CD4-positive, CD25-positive, alpha-beta regulatory T cell (primary cell): ENCODE measurements at places on chromosomes 2 and 18. TPM values are rescaled to one million over a fixed set of nuclear protein-coding genes. Genes with fewer than 3 reads are reported as not detected.

The MAP3K19 gene
- polyA plus RNA-seq, result not detected

The SEMA4F gene
- polyA plus RNA-seq, result 7.7 TPM

The CYP26B1 gene
- polyA plus RNA-seq, result not detected

The SMPD4 gene
- 32.5 TPM for polyA plus RNA-seq

The SOX11 gene
- not detected for polyA plus RNA-seq

The AKAIN1 gene
- polyA plus RNA-seq, result not detected

The DNAH7 gene
- not detected for polyA plus RNA-seq

The EVA1A gene
- polyA plus RNA-seq, result not detected

The YES1 gene
- 0.80 TPM for polyA plus RNA-seq

The CYP1B1 gene
- not detected for polyA plus RNA-seq

The MYO5B gene
- polyA plus RNA-seq, result not detected

The ZNF804A gene
- polyA plus RNA-seq, result not detected

The GALNT13 gene
- polyA plus RNA-seq, result not detected

The CLEC4F gene
- not detected for polyA plus RNA-seq

The TMEM178A gene
- not detected for polyA plus RNA-seq

The ALPP gene
- not detected for polyA plus RNA-seq

The PLGLB1 gene
- 1.3 TPM for polyA plus RNA-seq

The STAT4 gene
- 31.2 TPM for polyA plus RNA-seq

The AP1S3 gene
- polyA plus RNA-seq, result 0.88 TPM

The ADRA2B gene
- not detected for polyA plus RNA-seq

The GDF7 gene
- 0.12 TPM for polyA plus RNA-seq

The UGT1A10 gene
- not detected for polyA plus RNA-seq

The TSGA10 gene
- polyA plus RNA-seq, result 9.1 TPM

The MEP1B gene
- not detected for polyA plus RNA-seq

The ANKRD30BL gene
- polyA plus RNA-seq, result not detected

The ASXL3 gene
- polyA plus RNA-seq, result not detected

The NXPH2 gene
- polyA plus RNA-seq, result not detected

The HOXD8 gene
- not detected for polyA plus RNA-seq

The DPP4 gene
- 29.5 TPM for polyA plus RNA-seq

The RNU2-63P gene
- polyA plus RNA-seq, result 6.3 TPM

The SPHKAP gene
- not detected for polyA plus RNA-seq

The SLC66A3 gene
- polyA plus RNA-seq, result 93.1 TPM

The PAPOLG gene
- 15.7 TPM for polyA plus RNA-seq

The FOXI3 gene
- not detected for polyA plus RNA-seq

The ZSWIM2 gene
- not detected for polyA plus RNA-seq

The TTR gene
- polyA plus RNA-seq, result not detected

The POLR1A gene
- 3.0 TPM for polyA plus RNA-seq

The ANKRD30B gene
- polyA plus RNA-seq, result not detected

The AGXT gene
- not detected for polyA plus RNA-seq

The PAX8 gene
- not detected for polyA plus RNA-seq

The NETO1 gene
- polyA plus RNA-seq, result not detected

The PLCL1 gene
- polyA plus RNA-seq, result 21.3 TPM

The SUMO1 gene
- polyA plus RNA-seq, result 173 TPM

The KIF1A gene
- polyA plus RNA-seq, result not detected

The GATA6 gene
- not detected for polyA plus RNA-seq

The ZFP36L2 gene
- 135 TPM for polyA plus RNA-seq

The C2orf80 gene
- not detected for polyA plus RNA-seq

The SULT1C3 gene
- polyA plus RNA-seq, result not detected

The ABCG8 gene
- polyA plus RNA-seq, result not detected

The GLI2 gene
- not detected for polyA plus RNA-seq

The SLC9A2 gene
- not detected for polyA plus RNA-seq

The ALPI gene
- not detected for polyA plus RNA-seq

The GALNT5 gene
- polyA plus RNA-seq, result not detected

The SIGLEC15 gene
- not detected for polyA plus RNA-seq

The TTN gene
- polyA plus RNA-seq, result 2.0 TPM

The GALNT3 gene
- polyA plus RNA-seq, result 1.5 TPM

The MYL1 gene
- not detected for polyA plus RNA-seq

The TUBA4B gene
- polyA plus RNA-seq, result not detected

The TFPI gene
- polyA plus RNA-seq, result not detected

The PIEZO2 gene
- not detected for polyA plus RNA-seq
